ENCODE measurements at places on chromosomes 5 and 9.

GRCh38 chr5:14426521-14426920 lies 155.1 kb upstream of the OTULINL start:
- DNase-seq = no peak

DNA sequence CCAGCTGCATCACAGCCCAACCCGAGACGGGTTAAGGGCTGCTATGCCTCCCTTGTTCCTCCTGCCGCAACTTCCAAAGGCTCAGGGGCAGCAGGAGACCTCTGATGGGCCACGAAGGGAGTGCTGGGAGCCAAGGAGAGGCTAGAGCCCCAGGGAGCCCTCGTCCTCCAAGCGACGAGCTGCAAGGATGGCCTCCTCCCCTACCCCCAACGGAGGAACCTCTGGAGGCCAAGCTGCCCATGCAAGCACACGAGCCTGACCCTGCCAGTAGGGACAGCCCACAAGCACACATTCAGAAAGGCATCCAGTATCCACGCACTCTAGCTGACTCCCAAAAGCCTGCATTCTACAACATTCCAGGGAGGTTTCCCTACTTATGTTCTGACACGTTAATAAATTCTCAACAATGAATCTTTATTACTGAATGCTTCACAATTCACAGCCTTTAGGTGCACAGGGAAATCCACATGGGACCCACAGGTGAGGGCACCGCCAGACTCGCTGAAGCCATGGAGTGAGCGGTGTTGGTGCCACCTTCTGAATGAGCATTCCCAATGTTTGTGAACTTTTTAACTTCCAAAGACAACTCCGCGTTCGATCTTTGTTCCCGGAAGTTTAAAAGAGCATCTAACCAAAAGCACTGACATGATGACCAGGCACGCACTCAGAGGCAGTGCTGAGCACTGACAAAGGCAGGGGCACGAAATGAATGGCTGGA lies 28.7 kb downstream of the IPPK start:
- DNase-seq = no peak

DNA sequence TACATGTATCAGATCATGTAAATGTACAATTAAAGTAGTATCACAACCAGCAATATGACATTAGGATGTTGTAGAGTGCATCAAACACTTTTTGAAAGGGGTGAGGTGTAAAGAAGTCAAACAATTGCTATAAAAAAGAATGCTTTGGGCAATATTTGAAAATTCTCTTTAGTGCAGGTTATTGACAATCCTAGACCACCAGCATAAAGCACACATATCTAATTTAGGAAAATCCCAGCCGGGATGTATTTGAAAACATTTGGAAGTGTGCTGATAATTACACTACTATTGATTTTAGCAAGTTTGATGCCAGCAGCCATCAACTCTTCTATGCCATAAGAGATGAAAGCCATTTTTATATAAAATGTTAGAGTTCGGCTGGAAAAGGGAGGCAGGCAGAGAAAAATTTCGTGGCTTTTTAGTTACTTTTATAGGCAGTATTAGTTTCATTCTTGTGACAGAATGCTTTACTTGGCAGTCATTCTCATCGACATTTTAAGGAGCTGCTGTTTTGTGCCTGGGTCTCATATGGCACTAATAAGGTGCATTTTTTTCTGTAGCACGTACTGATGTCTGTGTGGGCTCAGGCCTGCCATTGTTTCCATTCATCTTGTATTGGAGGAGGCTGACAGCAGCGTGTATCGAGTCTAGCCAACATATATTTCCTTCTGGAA lies 285.7 kb downstream of the AOPEP start:
- no peak for DNase-seq

DNA sequence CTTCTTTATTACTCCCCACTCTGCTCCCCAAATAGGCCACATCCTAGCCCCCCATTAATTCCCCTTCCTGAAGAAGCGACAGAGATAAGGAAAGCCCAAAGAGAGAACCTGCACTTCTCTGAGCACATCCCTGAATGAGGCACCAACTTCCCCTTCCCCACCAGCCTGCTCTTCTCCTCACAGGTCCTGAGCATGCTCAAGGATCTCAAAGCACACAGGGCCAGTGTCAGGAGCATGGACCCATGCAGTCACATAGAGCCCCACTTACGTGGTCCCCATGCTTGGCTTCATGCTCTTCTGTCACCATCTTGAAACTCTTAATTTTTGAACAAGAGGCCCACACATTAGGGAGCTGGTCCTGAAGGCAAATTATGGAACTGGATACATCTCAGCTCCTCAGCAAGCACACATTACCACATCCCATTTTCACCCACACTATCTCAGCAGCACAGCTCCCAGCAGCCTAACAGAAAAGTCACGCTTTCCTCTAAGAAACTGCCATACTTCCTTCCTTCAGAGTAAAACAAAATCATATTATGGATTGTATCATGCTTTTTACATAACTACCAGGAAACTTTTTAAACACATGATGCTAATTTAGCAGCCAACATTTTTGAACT lies 99.8 kb downstream of the NFIB start:
- no peak for DNase-seq

- no peak for DNase-seq
Observed at GRCh38 chr5:15654779-15655178, 154.8 kb downstream of the FBXL7 start.

DNA sequence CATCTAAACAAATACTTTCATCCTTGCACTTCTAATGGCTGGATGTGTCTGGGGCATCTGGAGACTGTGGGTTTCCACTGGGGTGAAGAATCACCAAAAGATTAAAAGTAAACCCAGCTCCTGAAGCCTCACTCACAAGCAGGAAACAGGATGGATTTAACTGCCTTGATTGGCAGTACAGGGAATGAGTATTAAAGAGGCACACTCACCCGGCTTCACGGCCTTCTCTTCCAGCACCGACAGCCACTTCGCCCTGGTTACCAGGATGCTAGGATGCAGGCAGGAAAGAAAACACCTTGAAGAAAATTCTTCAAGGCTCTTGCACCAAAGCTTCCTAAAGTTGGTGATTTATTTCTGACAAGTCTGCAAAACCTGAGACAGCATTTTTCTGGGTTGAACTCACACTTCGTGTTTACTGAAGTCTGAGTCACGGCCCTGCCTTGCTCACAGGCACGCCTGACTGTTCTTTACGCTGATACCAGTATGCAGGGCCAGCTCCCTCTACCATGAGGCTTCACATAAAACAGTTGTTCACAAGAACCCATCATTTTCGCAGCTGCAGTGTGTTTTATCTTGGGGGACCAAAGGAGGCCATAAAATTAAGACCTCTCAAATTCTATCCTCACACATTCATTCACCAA lies 56.5 kb upstream of the ZNF354A start:
- no peak for DNase-seq

GRCh38 chr9:89956907-89957306 lies 352.1 kb downstream of the GADD45G start:
- DNase-seq = no peak

DNA sequence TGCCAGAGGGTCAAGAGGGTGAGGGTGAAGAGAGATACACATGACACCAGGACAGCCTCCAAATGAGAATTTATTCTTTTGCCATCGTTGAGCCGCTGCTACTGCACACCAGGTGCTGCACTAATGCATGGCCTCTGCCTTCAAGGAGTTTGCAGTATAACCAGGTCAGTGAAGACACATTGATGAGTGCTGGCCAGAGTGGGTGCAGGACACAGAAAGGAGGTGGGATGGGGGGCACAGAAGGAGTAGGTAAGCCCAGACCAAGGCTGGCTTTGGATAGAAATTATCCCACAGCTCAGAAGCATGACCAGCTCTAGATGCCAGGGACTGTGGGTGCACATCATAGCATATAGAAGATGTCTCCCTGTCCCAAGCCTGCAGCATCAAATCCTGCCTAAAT lies 38.0 kb downstream of the FOXI1 start:
- DNase-seq = no peak

DNA sequence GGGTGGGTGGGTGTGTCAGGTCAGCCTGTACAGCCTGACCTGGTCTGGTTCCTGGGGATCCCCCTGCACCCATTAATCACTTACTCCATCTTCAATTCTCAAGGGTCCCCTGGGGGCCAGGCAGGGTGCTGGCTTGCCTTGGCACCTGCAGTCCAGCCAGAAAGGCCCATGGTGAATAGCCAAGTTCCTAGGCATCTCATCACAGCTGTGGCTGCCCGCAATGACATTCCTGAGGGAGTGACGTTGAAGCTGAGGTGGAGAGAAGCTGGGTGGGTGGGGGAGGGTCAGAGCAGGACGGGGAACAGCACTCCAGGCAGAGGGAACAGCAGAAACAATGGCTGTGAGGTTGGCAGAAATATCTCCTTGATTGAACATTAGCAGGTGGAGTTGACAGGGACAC lies 10.6 kb downstream of the HMCN2 start:
- no peak for DNase-seq

GRCh38 chr5:62643556-62644451 lies 65.2 kb downstream of the LRRC70 start:
- DNase-seq = no peak

DNA sequence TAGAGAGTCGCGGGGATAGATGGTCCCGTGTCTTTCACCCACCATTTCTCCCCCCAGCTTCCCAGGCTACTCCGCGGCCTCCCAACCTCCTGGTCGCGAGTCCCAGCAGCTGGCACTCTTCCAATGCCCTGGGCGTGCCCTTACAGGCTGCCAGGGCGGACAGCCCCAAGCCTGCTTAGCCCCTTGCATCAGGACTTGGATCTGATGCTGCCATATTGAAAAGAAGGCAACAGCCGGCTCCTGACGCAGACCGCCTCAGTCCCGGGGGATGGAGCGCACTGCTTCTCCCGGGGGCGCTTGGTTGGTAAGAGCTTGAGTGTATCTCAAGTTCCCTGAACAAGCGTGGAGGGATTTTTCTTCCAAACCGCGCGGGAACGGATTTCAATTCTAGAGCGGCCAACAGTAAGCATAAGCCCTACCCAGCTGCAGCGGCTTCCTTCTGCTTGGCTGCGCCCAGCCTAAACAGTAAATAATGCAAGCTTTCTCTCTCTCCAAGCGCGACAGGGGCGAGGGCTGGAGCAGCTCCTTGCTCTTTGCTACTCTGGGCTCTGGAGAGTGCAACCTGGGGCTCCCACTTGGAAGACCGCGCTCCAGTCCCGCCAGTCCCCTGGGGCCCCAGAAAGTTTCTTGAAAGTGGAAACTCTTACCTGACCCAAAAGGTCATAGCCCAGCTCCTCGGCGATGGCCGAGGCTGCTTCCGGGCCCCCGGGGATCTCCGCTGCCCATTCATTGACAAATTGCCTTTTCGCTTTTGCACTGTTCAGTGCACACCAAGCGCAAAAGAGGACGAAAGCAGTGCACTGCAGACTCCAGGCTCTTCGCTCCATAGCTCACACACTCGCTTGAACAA lies 607 bp downstream of the PCSK1 start:
- no peak for DNase-seq

DNA sequence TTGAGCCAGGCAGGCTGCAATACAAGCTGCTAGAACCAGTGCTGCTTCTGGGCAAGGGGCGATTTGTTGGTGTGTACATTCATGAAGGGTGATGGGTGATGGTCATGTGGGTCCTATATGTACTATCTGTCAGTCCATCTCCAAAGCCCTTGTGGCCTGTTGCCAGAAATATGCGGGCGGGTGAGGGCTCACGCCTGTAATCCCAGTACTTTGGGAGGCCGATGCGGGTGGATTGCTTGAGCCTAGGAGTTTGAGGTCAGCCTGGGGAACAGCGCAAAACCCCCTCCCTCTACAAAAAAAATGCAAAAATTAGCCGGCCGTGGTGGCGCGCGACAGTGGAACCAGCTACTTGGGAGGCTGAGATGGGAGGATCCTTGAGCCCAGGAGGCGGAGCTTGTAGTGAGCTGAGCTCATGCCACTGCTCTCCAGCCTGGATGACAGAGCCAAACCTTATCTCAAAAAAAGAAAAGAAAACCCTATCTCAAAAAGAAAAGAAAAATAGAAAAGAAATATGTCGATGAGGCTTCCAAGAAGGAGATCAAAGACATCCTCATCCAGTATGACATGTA lies 45.0 kb upstream of the KLF4 start:
- DNase-seq = no peak

GRCh38 chr9:78324068-78324650 lies 27.2 kb downstream of the PSAT1 start:
- no peak for DNase-seq

DNA sequence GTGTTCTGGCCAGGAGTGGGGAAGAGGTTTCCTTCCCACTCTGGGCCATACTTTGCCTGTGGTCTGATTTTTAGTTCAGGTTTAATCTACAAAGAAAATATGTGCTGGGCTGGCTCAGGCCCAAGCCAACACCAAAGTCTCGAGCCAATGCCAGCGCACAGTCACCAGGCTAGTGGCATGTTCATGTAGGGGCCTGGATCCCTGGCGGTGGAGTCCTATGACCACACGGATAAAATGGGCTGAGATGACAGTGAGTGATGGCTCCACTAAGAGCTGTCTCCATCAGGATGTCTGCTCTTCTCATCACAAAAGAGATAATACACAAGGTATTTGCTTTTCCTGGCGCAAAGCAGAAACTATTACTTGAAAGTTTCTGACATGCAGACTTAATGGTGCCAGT lies 92.9 kb upstream of the PTPN3 start:
- DNase-seq = no peak

DNA sequence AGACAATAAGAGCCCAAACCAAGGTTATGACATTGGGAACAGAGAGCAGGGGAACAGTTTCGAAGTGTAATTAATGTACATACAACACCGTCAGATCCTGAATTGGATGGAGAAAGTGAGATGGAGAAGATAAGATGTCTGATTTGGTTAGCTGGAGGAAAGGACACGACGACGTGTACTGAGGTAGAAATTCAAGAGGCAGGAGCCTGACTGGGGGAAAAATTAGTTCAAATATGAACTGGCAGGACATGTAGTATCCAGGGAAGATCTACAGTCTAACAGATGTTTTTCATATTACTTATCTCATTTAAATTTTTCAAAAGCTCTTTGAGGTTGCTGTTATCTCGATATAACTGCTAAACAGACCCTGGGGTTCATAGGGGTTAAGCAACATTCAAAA lies 114.7 kb downstream of the TMEM232 start:
- no peak for DNase-seq

DNA sequence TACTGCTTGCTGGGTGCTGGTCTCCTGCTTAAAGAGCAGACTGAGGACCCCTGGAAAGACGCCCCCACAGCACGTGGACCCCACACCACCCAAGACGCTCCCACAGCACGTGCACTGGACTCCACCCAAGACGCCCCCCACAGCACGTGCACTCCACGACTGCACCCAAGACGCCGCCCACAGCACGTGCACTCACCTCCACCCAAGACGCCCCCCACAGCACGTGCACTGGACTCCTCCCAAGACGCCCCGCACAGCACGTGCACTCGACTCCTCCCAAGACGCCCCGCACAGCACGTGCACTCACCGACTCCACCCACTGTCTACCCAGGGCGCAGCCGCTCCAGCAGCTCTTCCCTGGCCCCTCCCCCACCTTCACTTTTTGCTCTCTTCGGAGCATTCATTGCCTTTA lies 50.5 kb downstream of the EHMT1 start:
- DNase-seq = no peak

GRCh38 chr5:54176066-54176830 lies 134.1 kb downstream of the ARL15 start:
- DNase-seq = no peak
